ENCODE measurements at places on chromosomes 3 and 15.

- peak; percentile 84 for DNase-seq
These were observed 407 bp downstream of the USP13 start for GRCh38 chr3:179653096-179653797.

- peak; percentile 35 for DNase-seq
These were observed 153.5 kb upstream of the MEIS2 start for GRCh38 chr15:37253877-37254276.

DNA sequence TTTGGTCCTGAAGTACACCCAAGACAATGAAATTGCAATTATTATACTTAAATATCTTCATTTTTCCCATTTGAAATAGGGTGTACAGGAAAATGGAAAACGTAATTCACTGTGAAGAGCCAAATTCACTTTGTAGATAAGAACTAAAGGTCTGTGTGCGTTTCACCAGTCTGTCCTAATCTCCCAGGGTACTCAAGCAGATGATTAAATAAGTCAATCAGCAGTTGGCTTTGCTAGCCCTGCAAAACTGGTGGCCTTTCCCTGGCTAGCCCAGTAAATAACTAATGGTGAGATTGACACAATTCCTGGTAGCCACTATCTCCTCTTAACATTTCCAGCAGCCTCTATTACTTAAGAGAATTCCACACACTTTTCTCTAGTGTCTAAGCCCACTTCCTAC is 389.3 kb downstream of the TBL1XR1 start:
- DNase-seq = no peak

GRCh38 chr3:79257791-79258190 is 510.0 kb downstream of the ROBO1 start:
- peak; percentile 74 for DNase-seq

DNA sequence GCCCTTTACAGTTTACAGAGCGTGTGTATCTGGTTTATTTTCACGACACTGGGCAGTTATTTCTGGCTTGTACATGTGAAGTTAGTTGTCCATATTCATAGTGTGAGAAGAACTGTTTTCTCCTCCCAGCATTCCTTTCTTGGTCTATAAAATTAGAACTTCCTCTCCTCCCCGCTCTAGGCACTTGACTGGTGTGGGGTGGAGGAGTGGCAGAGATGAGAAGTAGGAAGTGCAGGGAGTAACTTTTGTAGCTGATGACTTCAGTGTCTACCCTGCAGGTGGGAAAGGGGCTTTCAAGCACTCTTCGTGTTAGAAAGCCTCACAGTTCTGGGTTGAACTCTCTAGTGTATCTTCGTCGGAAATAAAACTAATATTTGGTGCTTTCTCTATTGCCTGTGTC is 13.4 kb downstream of the APOD start:
- no peak for DNase-seq

GRCh38 chr3:150059729-150060128 is 89.0 kb upstream of the PFN2 start:
- no peak for DNase-seq

DNA sequence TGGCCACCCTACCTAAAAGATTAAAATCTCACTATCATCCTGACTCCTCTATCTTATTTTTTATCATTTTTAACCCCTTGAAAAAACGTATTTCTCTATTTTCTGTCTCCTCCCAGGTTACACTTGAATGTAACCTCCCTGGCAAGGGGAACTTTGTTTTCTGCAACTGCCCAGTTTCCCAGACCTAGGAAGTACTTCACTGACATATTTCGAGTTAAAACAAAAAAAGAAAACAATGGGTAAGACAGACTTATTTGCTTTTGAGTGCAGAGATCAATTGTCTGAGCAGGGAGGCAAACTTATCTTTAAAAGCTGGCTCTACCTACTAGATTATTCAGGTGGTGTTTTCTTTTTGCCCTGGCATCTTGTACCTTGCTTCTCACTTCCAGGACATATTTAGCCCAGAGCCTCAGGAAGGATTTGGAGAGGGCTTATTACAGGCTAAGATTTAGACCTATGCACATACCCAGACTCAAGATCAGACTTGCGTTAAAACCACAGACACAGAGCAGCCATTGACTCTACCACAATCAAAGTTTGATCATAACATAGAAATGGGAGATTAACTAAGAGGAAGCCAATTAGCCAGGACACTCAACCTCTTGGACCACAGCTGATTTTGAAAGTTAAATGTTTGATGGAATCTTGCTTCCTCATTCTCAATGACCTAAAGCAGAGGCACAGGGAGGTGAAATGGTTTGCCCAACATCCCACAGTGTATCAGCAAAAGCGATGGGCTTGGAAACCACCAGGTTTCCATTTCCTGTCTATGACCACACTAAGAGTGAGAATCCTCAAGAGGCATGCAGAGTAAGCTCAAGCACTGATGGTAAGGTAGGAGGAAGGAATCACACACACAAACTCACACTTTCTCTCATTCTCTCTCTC is 169.5 kb upstream of the THBS1 start:
- peak; percentile 36 for DNase-seq

- DNase-seq = no peak
These were observed 329.7 kb upstream of the TLE3 start for GRCh38 chr15:70427167-70428120.

- peak; percentile 61 for DNase-seq
These were observed 1.1 kb upstream of the ALCAM start for GRCh38 chr3:105365391-105366325.

DNA sequence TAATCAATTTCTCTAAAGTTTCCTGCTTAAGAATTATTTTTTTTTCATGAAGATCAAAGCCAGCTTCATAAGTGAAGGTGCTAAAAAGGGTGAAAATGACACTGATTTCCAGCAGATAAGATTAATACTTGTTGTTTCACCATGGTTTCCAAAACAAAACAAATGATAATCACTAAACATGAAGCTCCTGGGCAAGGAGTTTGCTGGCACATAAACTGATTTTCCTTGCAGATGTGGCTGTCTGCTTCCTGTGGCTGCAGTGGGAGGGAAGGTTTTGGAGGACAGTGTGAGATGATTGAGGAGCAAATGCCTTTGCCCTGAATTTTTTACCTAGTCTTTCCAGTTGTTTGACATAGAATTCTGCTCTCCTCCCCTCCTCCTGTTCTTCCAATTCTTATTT is 228.8 kb downstream of the DIPK2A start:
- DNase-seq = no peak

DNA sequence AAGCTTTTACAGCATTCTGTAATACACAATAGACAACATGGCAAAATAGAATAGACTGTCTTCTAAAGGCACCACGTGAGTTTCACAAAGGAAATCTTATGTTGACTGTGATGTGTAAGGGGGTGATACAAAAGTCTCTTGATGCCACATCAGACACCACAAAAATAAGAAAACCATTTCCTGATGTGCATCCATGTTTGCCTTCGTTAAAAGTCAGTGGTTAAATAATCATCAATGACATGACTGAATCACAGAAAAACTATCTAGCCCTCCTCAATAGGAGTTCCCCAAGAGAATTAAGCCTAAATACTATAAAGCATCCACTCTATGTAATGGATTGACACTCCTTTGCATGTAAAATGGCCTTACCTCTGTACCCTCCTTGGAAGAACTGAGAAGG is 198.6 kb upstream of the SLC2A2 start:
- DNase-seq = peak; percentile 6

GRCh38 chr15:66703540-66703941 is 1.5 kb downstream of the SMAD6 start:
- peak; percentile 50 for DNase-seq

DNA sequence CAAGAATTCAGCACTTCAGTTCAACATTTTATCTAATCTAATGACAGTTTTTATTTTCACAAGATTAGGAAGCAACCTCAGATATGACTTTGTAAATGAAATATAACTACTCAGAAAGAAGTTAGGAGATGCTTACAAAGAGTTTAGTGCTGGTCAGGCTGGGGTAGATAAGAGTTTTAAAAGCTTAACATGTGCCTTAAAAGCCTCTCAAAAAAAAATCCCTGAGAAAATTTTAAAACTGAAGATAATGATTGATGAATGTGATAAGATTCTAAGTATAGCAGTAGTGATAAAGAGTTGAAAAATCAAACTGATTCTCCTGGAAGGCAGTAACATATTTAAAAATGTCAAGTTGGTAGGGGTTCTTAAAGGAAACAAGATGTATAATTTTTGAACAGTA is 478.2 kb downstream of the NLGN1 start:
- no peak for DNase-seq

DNA sequence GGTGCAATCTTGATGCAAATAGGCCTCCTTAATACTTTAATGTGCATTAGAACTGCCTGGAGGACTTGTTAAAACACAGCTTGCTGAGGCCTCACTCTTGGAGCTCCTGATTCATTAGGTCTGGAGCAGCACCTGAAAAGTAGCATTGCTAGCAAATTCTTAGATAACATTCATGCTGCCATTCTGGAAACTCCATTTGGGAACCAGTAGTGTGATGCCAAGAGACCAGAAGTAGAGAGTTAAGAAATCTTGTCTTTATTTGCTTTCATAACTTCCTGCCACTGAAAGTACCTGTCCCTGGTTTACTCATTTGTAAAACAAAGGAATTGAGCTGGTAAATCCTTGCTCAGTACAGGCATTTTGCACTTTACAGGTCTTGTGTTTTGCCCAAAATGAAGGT is 72.0 kb downstream of the RAP2B start:
- DNase-seq = no peak

DNA sequence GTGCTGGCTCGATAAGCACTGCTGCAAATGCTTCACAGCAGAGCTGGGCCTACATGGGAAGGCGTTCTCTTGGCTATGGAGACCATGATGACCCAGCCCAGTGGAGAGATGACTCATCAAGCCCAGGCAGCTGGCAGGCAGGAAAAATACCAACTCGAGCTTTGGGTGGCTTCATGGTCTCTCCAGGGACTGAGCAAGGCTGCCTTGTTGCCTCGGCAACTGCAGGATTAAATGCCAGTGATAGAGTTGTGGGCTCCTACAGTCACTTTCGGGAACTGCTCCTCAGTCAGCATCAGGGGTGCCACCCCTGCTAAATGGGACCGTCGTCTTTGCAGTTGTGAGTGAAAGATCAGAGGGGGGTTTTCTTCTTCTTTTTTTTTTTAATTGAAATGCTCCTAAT is 54.6 kb upstream of the MYZAP start:
- DNase-seq = peak; percentile 92

DNA sequence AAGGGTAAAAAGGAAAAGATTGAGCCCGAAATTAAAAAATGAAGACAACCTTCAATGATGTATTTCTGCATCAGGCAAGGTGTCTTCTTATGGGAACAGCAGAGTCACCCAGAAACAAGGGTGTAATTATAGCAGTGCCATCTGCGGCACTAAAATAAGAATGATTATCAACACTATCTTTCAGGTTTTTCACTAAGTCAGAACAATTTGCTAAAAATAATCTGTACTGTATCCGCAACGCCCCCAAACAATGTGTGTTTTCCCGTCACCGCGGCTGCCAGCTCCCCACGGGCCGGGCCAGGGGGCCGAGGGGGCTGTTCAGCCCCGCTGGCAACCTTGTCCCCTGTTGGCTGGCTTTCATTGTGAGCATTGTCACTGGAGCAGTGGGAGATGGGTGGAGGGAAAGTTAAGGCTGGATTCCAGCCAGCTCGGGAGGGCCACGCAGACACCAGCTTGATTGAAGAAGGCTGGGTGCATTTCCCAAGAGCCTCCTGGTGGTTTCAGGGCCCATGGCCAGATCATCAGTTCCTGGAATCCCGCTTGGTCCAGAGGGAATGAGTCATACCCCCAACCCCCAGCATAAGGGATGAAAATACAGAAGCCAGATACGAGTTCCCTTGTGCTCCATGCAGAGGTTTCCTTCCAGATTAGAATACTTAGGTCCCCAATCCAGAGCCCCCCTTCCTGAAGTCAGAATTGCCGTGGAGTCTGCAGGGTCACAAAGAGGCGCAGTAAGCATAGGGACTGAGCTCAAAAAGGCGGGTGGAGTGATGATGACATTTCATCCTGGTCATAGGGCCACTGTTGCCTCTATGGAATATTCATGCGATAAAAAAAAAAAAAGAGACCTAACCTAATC is 90.2 kb upstream of the KLF13 start:
- DNase-seq = peak; percentile 95

- DNase-seq = no peak
These were observed 127.1 kb downstream of the ASB7 start for GRCh38 chr15:100729461-100729860.

- DNase-seq = no peak
These were observed 8.1 kb downstream of the PTX3 start for GRCh38 chr3:157444797-157445184.

GRCh38 chr15:49331951-49332350 is 91.1 kb upstream of the FGF7 start:
- peak; percentile 28 for DNase-seq

DNA sequence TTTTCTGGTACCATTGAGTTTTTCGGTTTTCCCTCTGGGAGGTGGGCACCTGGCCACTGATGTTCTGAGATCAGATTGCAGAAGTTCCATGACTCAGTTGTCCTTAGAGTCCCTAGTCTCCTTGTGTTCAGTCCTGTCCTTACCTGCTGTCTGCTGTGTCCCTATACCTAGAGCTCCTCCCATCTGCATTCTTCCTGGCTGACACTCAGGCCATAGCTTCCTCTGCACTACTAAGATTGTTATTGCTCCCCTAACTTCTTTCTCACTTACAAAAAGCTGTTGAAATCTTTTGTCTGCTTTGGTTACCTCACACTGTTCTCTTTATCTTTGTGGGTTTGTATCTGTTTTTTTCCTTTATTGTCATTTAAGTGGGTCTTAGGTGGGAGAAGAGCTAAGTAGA is 13.2 kb downstream of the USP3 start:
- no peak for DNase-seq

DNA sequence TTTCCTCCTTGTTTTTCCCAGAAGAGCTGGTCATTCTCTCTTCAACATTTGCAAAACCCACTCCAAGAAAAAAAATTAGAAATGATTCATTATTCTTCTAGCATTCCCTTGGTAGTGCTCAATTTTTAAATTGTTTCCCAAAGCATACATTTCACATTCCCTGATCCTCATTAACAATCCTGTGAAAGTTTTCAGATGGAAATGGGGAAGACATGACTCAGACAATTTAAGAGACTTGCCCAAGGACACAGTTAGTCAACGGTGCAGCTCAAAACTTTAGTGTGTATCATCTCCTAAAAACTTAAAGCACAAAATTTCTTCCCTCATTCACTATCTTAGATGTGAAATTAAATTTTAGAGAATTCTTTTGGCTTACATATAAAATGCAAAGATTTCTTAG is 17.1 kb upstream of the ABI3BP start:
- DNase-seq = peak; percentile 95

GRCh38 chr15:66078196-66078928 is 175.2 kb downstream of the MEGF11 start:
- no peak for DNase-seq

- no peak for DNase-seq
These were observed 53.5 kb downstream of the RAP2B start for GRCh38 chr3:153215497-153215896.

DNA sequence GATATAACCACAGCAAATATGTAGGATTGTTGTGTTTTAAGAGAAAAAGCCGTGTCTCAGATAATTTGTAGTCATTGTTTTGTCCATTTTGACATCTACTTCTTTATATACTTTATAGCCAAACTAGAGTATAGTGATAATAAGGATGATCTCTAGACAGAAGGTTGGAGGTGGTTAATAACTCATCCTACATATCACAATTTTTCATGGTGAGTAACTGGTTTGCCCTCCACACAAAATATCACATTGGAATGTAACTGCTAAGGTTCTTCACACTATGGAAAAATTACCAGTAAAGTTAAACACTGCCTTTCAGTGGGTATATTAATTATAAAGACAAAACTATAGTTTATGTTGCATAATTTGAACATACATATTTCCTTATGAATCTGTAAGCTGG is 380.7 kb downstream of the LPP start:
- no peak for DNase-seq

GRCh38 chr3:32146746-32147211 is 40.4 kb downstream of the GPD1L start:
- no peak for DNase-seq

- no peak for DNase-seq
These were observed 254.5 kb upstream of the ROPN1 start for GRCh38 chr3:124246376-124246775.

Measured in AG10803 (cell line).